Stimulated activated CD4-positive, alpha-beta T cell treated with anti-CD3 and anti-CD28 coated beads, Interleukin-12 subunit alpha, Interleukin-12 subunit beta, amount 100 ng/mL, for 24 hours (primary cell): ENCODE measurements at places on chromosomes 13 and 19.
A peak's percentile ranks its signal among the peaks of the same experiment; 100 is the strongest.

GRCh38 chr19:53577968-53578367 is 40.0 kb downstream of the ZNF331 start:
- no peak for DNase-seq

- no peak for DNase-seq
These were observed 722 bp downstream of the PKN1 start for GRCh38 chr19:14433554-14434501.

GRCh38 chr19:46067691-46068090 is 26.9 kb upstream of the IGFL4 start:
- DNase-seq: no peak

DNA sequence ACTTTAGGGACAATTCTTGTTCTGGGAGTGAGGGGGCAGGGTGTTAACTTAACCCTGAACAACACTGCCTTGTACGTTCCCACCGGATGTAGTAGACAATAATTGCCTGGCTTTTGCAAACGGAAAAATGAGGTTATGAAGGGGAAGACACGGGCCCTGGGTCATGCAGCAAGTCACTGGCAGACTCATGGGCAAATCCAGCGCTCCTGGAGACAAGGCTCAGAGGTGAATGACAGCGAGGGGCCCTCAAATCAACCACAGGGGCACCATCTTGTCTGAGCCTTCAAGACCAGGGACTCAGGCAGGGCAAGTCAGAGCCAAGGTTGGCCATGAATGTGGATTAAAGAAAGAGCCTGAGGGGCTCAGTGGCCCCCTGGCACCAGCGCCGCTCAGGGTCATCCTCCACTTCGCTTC is 2.8 kb downstream of the RASA3 start:
- DNase-seq: peak; percentile 32

GRCh38 chr19:48391100-48392005 is at the start of gene KDELR1:
Gene KDELR1, minus strand, starts transcription at chr19:48391551. Its CDS starts 193 bp downstream, at chr19:48391358.
- peak; percentile 60 for DNase-seq

- no peak for DNase-seq
These were observed 8.3 kb upstream of the ZNF14 start for GRCh38 chr19:19741184-19741583.

GRCh38 chr19:7871437-7872305 is 2.5 kb downstream of the PRR36 start:
- peak; percentile 83 for DNase-seq

DNA sequence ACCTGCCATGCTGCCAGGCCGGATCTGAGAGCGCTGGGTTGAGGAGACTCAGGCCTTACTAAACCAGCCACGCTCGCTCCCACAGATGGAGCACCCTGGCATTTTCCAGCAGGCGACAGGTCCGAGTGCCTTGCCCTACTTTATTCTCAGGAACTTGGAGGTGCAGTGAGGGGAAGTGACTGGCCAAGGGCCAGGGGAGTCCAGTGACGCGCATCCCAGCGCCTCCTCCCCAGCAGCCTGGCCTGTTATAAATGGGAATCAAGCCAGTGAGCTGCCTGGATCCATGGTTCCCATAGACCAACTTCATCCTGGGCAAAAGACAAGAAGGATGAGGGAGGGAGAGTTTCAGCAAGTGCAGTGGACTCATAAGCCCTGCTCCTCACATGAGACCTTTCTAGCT is 35.5 kb downstream of the TMED1 start:
- DNase-seq: no peak
